ENCODE measurements at places on chromosomes 5 and 9.

- no peak for DNase-seq
Measured at GRCh38 chr9:135087489-135087792, at the start of gene OLFM1. Gene OLFM1, plus strand, starts transcription at chr9:135087668. Its CDS starts 322 bp downstream, at chr9:135087990.

DNA sequence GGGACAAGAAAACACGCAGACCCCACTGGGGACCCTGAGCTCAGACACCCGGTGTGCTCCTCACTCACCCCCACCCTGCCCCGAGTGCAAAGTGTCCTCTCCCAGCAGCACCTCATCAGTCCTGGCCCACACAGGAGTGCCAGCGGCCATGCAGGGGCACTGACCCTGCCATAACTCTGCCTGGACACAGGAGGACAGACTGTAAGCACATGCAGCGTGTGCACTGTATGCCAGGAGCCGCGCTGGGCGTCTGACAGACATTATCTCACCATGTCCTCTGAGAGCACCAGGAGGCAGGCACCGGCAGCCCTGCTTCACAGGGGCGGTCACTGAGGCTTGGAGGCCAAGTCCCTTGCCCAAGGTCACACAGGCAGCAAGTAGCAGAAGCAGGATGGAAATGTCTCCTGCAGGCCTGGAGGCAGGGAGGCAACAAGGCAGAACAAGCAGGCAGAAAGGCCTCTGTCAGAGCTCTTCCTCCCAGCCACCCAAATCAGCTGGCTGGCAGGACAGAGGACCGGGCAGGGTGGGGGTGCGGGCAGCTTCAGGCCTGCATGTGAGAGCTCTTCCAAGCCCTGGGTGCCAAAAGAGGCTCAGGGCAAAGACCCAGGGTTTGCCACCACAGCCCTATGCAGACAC is 8.4 kb downstream of the EEIG1 start:
- no peak for DNase-seq

DNA sequence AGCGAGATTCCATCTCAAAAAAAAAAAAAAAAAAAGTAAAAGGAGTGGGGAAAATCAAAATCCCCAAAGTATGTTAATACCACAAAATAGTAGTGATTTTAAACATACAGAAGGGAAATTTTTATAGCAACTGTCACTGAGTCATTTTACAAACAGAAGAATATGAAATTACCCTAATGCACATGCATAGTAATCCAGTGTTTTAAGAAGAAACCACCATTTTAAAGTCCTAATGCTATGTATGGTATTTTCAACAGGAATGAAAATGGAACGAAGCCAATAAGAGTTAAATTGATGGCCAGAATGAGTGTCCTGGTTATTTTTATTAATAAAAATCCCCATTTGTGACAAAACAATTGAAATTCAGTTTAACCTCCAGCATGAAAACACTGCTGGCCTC is 26.7 kb upstream of the NXNL2 start:
- no peak for DNase-seq

- DNase-seq: no peak
Measured at GRCh38 chr5:1030801-1031271, 22.2 kb downstream of the NKD2 start.
